ENCODE measurements at places on chromosomes 7 and 10. TPM values are rescaled to one million over a fixed set of nuclear protein-coding genes. Genes with fewer than 3 reads are reported as not detected.

The SMNDC1 gene
- 62.2 TPM for total RNA-seq

GRCh38 chr10:124711145-124711544 lies 33.0 kb downstream of the FAM53B start:
- DNase-seq = no peak
- no peaks in the 10 kb centered on the region for H3K27me3 ChIP-seq
- H3K27ac ChIP-seq = no peak overlapping the region
- H3K4me1 ChIP-seq = peaks cover 10% of the 10 kb centered on the region
- no peaks in the 10 kb centered on the region for H3K36me3 ChIP-seq
- no peak overlapping the region for H3K4me3 ChIP-seq

DNA sequence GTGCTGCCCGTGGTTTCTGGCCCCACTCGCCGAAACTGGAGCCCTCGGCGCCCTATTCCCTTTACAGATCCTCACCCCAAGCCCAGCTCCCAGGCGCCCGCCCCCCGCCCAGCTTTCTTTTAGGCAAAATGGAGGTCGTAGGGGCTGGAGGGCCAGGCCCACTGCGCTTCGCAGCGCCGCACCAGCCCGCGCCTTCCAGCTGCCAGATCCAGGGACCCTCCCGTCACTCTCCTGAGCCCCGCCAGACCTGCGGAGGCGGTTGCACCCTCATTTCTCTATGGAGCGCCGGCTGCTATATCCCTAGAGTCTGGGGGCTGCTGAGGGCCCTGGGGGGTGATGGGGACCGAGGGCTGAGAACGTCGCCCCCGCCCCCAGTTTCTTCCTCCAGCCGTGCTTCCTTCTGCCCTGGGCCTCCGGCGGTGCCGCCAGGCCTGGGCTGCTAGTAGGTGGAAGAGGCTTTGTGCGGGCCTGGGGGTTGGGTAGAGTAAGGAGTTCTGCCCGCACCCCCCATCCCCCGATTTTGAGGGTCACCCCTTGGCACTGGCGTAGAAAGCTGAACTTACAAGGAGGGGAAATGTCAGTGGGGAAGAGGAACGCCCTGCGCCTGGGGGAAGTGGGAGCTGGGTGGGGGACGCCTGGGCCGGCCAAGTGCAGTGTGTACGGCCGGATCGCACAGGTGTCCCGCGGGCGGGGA lies 1.0 kb downstream of the GNB2 start:
- peaks cover 3% of the 10 kb centered on the region for H3K36me3 ChIP-seq
- peak overlapping the region; percentile 85 for H3K27ac ChIP-seq
- H3K4me1 ChIP-seq = peaks cover 28% of the 10 kb centered on the region
- H3K4me3 ChIP-seq = peak overlapping the region; percentile 93

The ITGA8 gene
- total RNA-seq = 0.18 TPM

The MYL10 gene
- not detected for total RNA-seq

The DNAH11 gene
- total RNA-seq = 0.15 TPM

The RAPGEF5 gene
- total RNA-seq = 1.4 TPM

The OR13A1 gene
- not detected for total RNA-seq

DNA sequence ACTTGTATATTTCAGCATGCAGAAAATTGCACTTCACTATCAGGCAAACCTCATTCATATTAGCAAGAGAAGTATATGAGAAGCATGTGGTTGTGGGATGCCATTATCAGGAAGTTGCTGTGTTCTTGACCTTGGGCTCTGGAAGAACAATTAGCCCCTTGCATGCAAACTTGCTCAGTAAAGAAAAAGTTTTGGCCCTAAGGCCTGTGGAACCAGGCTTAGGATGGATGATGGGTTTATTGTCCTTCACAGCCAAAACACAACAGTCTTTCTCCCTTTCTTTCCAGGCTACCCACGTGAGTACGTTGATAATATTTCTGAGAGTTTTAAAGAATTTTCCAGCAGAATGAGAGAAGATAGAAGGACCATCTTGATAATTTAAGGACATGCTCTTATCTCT lies 166.4 kb downstream of the AUTS2 start:
- H3K36me3 ChIP-seq = no peaks in the 10 kb centered on the region
- DNase-seq = no peak

The TAS2R5 gene
- 0.77 TPM for total RNA-seq
